ENCODE measurements at places on chromosomes 6 and 20.
A peak's percentile ranks its signal among the peaks of the same experiment; 100 is the strongest.

DNA sequence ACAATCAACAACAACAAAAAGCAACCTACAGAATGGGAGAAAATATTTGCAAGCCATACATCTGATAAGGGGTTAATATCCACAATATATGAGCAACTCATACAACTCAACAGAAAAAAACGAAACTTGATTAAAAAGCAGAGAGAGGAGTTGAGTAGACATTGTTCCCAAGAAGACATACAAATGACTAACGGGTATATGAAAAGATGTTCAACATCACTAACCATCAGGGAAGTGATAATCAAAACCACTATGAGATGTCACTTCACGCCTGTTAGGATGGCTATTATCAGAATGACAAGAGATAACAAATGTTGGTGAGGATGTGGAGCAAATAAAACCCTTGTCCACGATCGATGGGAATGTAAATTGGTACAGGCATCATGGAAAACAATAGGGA, 145.9 kb downstream of the NRN1 start:
- DNase-seq: no peak

DNA sequence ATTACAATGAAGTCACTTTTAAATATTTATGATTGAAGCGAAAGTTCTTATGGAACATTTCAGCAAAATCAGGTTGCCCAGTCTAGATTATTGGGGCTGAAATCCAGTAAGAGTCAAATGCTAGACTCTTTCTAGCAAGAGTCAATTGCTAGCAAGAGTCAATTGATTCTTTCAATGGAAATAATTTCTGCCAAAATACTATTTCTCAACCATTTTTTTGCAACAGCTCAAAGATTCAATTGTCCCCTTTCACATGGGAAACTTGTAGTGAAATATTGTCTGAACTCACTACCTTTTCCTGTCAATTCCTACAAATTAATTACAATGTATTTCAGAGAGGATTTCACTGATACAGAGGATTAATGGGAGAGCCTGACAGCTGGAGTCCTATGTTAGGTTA, 78.3 kb downstream of the MAP7 start:
- no peak for DNase-seq

GRCh38 chr6:152380993-152381898, 255.9 kb downstream of the SYNE1 start:
- peak; percentile 76 for DNase-seq

DNA sequence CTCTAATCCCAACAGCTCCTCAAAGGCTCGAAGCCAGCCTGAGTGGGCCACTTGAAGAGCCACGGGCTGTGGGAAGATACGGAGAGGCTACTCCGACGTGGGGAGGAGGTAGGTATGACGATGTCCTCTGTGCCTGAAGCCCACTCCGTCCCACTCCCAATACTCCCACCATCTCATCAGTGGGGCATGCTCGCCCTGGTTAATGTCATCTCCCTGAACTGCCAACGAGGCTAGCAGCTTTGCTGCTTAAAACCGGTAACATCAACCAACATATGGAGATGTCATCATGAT, 11.1 kb downstream of the NRN1 start:
- no peak for DNase-seq

DNA sequence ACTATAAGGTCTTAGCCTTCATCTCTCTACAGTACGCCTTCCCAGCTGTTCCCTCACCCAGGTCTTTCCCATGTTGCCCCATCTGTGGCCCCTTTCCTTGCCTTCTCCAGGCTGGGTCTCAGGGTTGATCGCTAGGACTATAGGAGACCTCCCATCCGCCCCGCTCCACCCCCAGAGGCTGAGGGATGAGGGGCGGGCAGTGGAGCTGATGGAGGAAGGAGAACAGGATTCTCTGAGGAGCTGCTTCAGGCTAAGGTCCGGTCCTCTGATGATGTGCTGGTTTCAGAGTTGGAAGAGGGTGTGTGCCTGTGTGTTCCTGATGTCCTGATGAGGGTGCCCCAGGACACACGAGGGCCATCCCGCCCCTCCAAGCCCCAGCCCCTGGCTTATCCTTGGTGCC, 154.8 kb upstream of the QKI start:
- DNase-seq: no peak

DNA sequence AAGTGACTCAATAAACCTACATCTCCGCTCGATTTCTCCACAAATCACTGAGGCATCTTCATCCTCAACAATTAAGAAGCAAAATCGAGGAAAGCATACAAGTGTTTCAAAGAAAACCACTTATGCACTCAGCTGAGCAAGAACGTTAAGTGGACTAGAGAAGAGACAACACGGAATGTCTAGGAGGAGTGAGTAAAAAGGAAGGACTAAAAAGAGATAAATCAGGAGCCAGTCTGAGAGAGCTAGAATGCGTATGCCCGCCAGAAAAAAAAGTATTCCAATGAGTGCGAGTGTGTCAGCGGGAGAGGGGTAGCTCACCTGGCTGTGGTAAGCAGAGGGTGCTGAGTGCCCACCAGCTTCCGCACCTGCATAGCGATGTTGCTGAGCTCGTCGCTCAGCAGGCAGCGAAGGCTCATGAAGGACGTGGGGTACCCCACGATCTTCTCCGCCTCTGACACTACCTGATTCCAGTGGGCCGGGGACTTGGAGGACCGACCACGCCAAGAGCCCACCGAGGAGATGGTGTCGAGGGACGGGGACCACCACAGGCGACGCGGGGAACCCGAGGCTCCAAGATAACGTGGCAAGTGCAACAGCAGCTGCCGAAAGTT, 587 bp downstream of the PDSS2 start:
- peak; percentile 22 for DNase-seq

- DNase-seq: no peak
Measured at GRCh38 chr6:161344626-161345025, 70.8 kb upstream of the AGPAT4 start.

- DNase-seq: peak; percentile 17
Measured at GRCh38 chr6:159450815-159451465, 242.1 kb downstream of the SOD2 start.

DNA sequence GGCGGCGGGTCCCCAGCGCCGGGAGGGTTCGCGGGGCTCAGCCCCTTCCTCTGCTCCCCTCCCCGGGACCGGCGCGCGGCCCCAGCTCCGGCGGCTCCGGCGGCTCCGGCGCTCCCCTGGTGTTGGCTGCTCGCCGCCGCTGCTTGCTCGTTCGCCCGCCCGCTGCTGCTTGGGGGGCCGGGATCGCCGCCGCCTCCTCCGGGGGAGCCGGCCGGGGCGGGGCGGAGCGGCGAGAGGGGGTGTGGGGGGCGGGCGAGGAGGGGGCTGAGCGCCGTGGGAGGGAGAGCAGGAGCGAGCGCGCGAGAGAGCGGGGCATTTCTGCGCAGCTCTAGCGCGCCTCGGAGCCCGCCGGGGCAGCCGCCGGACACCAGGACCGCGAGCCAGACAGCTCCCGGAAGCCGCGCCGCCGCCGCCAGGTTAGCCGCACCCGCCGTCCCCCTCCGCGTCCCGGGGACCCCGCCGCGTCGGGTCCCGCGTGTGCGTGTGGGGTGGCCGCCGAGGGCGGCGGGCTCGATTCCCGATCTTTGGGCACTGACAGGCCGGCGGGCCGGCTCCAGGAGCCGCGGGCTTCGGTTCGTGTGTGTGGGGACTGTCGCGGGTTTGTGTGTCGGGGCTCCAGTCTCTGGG, 62.0 kb upstream of the EPB41L1 start:
- DNase-seq: peak; percentile 66

DNA sequence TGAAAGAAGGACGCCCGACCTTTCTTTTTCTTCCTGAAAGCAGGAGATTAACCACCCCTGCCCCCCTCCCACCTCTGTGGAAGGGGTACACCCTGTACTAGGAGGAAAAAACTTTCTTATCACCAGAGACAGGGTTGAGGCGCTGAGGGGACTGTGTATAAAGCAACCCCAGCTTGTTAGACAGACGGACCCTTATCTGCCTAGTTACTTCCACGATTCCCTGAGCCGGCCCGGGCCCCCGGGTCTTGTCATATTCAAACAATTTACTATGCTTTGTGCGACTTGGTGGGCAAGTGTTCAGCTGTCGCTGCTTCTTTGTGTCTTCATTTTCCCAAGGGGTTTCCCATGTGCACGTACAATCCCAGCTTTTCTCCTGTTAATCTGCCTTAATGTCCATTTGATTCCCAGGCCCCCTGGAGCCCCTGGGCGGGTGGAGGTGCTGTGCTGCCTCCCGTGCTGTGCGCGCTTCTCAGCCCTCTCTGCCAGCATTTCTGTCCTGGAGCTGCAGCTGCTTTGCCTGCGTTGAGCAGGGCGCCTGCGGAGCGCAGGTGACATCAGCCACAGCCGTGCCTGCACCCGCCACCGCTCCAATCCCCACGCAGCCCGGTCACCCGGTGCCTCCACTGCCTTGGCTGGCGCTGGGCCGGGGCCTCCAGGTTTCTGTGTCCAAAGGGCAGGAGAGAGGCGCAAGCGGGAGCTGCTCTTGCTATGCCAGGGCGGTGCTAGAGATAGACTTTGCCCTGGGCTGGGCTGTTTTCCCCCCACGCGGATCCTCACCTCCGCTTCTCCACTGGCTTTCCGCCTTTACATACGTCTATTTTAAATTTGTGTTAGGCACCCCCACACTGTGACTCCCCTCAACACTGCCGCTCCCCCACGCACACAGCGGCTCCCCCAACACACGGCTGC, 96.2 kb downstream of the TTLL2 start:
- DNase-seq: no peak

- DNase-seq: no peak
Measured at GRCh38 chr6:44662461-44663121, 275.1 kb downstream of the CDC5L start.

GRCh38 chr6:116003668-116004067, 57.0 kb downstream of the FRK start:
- DNase-seq: no peak

Measured in AG08396 (cell line).